ENCODE measurements at places on chromosomes 6 and 20.

- no peak overlapping the region for H3K4me3 ChIP-seq
- H3K27ac ChIP-seq = no peak overlapping the region
- no peak for DNase-seq
- no peaks in the 10 kb centered on the region for H3K4me1 ChIP-seq
- H3K36me3 ChIP-seq = no peaks in the 10 kb centered on the region
Observed at GRCh38 chr6:117504478-117505144, 22.1 kb downstream of the DCBLD1 start.

GRCh38 chr6:20541382-20541781 is 7.1 kb downstream of the CDKAL1 start:
- H3K36me3 ChIP-seq = peaks cover 65% of the 10 kb centered on the region
- DNase-seq = no peak
- no peak overlapping the region for H3K4me3 ChIP-seq
- no peaks in the 10 kb centered on the region for H3K27me3 ChIP-seq
- no peak overlapping the region for H3K27ac ChIP-seq
- peaks cover 28% of the 10 kb centered on the region for H3K4me1 ChIP-seq

GRCh38 chr6:69784595-69785377 is 12.0 kb downstream of the LMBRD1 start:
- H3K27me3 ChIP-seq = no peaks in the 10 kb centered on the region
- DNase-seq = no peak
- no peaks in the 10 kb centered on the region for H3K4me1 ChIP-seq
- H3K27ac ChIP-seq = no peak overlapping the region
- peaks cover 9% of the 10 kb centered on the region for H3K36me3 ChIP-seq
- no peak overlapping the region for H3K4me3 ChIP-seq

GRCh38 chr6:144722154-144722737 is 437.1 kb downstream of the UTRN start:
- no peaks in the 10 kb centered on the region for H3K27me3 ChIP-seq
- H3K36me3 ChIP-seq = peaks cover 9% of the 10 kb centered on the region
- no peak for DNase-seq

- H3K4me1 ChIP-seq = no peaks in the 10 kb centered on the region
- DNase-seq = no peak
- no peak overlapping the region for H3K4me3 ChIP-seq
- peak overlapping the region; percentile 40 for H3K27ac ChIP-seq
- no peaks in the 10 kb centered on the region for H3K27me3 ChIP-seq
- peaks cover 38% of the 10 kb centered on the region for H3K36me3 ChIP-seq
Observed at GRCh38 chr6:47574789-47575188, 97.2 kb downstream of the CD2AP start.

- H3K27me3 ChIP-seq = peaks cover 3% of the 10 kb centered on the region
- DNase-seq = no peak
- H3K27ac ChIP-seq = peak overlapping the region; percentile 44
- H3K4me3 ChIP-seq = no peak overlapping the region
- peaks cover 12% of the 10 kb centered on the region for H3K36me3 ChIP-seq
- H3K4me1 ChIP-seq = peaks cover 24% of the 10 kb centered on the region
Observed at GRCh38 chr6:105900125-105900937, 185.8 kb upstream of the PRDM1 start.

DNA sequence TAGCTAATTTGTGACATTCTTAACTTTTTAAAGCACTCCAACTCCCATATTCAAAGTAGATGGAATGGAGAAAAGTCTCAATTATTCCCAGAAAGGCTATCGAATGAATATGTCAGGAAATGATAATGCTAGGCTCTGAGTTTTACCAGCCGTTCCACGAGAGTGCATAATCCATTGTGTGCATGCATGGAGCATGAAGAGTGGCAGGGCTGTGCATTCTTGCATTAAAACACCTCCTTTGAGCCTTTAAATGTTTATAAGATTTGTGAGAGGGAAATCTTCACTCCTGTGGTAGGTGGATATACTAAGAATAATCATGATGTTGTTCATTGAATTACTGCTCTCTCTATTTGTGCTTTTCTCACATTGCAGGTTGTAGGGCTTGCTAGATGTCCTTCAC is 178.3 kb downstream of the CARMIL1 start:
- H3K27ac ChIP-seq = peak overlapping the region; percentile 13
- peaks cover 10% of the 10 kb centered on the region for H3K4me1 ChIP-seq
- DNase-seq = no peak
- H3K4me3 ChIP-seq = no peak overlapping the region

DNA sequence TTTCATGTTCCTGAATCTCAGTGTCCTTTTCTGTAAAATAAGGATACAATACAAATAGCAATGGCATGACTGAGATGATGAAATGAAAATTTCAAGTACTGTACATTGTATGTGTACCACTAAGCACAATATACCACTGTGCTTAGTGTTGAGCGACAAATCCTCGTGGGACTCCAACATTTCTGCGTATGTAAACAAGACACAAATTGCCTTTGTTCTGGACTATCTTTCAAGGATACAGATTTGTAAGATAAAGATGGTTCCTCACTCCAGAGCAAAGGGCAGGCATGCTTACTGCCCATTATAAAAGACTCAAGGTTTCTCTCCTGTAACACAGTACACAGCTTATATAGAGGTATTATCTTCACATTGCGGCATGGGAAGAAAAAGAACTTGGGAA is 6.0 kb downstream of the RARS2 start:
- H3K27ac ChIP-seq = no peak overlapping the region
- no peak for DNase-seq
- H3K36me3 ChIP-seq = peaks cover 86% of the 10 kb centered on the region
- no peak overlapping the region for H3K4me3 ChIP-seq

DNA sequence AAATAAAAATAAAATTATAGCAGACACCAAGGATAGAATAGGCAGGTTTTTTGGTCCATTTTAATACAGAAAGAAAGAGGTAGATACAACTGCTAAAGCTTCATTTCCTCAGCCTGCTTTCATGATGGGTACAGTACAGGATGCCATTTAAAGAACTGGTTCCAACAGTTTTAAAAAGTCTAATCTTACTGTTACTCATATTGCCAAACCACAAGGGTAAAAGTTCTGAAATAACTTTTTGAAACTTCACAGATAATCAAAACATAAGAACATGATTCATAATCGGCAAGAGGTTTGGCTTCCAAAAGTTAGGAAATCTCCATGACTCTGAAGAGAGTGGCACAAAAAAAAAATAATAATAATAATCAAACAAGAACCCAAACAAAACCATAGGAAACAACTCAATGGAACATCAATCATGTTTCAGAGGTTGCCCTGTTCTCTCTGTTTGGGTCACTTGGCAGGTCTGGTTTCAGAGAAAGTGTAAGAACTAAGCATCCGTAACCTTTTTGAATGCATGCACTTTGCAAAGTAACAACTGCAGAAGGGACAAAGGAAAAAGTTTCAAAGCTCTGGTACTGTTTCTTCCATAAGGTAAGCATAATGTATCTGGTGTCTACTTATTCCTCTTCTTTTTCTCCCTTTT is 79.7 kb downstream of the SMLR1 start:
- no peak for DNase-seq
- H3K27me3 ChIP-seq = no peaks in the 10 kb centered on the region
- peak overlapping the region; percentile 70 for H3K27ac ChIP-seq
- H3K4me1 ChIP-seq = peaks cover 7% of the 10 kb centered on the region

DNA sequence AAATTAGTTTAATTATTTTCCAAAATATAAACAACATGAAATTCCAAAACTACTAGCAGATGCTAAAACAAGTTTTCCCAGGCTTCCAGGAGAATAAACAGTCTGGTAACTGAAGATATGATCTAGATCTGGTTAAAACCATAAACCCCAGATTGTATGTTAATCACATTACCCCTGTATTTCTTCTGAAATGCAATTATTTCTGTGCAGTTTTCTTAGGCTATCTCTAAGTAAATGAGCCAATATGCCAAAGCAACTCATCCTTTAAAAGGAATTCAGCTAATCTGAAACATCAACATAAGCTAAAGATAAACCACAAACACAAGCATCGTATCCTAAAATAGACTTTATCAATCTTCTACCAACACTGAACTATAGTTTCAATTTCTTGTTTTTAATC is 44.6 kb upstream of the SENP6 start:
- no peak overlapping the region for H3K27ac ChIP-seq
- no peaks in the 10 kb centered on the region for H3K36me3 ChIP-seq
- no peak overlapping the region for H3K4me3 ChIP-seq
- peaks cover 12% of the 10 kb centered on the region for H3K27me3 ChIP-seq
- DNase-seq = no peak
